Activated naive CD8-positive, alpha-beta T cell treated with anti-CD3 and anti-CD28 coated beads, Interleukin-2, amount 50 U/mL, for 16 hours (primary cell): ENCODE measurements at places on chromosomes 2 and 18.

- no peak for DNase-seq
Measured at GRCh38 chr2:44450082-44450481, 88.3 kb downstream of the CAMKMT start.

DNA sequence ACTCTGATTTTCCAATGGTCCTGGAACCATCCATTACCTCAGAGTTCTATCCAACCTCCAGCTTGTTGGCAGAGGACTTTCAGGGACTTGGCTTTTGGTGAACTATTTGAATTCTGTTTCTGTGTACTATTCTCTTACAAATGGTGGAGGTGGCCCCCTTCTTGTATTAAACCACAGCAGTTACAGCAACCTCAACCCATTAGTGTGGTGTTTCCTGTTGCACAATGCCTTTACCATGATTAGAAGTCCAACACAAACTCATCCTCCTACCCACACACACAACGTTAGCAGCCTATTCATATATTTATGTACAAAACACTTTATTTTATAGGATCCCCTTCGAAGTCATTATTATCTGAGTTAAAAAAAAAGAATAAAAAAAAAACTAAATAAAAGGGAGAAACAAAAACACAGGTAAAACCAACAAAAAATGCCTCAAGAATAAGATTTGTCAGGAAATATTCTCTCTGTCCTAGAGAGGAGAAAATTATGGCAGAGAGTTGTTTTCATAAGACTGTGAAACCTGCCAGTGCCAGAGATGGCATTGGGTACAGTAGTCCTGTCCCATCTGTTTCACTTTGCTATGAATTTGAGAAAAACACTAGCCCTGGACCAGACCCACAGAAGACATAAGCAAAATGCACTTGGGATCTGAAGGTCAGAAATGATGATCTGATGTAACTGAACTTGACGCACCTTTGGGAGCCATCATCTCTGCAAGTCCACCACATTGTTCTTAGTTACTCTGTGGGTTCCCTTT is 1896.0 kb upstream of the PIK3C3 start:
- no peak for DNase-seq

- no peak for DNase-seq
Measured at GRCh38 chr2:190927301-190927700, 46.7 kb downstream of the GLS start.

- no peak for DNase-seq
Measured at GRCh38 chr2:223101340-223102039, 49.5 kb downstream of the KCNE4 start.

GRCh38 chr2:39568561-39569006 is 97.1 kb upstream of the TMEM178A start:
- DNase-seq = no peak

DNA sequence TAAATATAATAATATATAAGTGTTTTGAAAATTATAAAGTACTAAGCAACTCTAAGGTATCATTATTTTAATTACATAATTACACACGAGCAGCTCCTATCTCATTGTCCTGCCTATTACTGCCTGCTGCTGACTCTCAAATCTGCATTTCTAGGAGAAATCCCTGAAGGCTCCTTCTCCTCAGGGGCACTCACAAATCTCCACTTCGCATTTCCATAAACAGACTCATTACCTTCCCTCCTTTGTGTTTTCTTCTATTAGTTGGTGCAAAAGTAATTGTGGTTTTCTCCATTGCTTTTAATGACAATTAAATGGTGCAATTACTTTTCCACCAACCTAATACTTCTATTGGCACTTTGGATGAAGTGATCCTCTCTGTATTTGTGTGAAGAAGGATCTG is 135.0 kb upstream of the HNMT start:
- no peak for DNase-seq
